ENCODE measurements at places on chromosomes 2 and 18.

GRCh38 chr18:33781429-33781828 lies 203.4 kb downstream of the ASXL3 start:
- no peak for DNase-seq

GRCh38 chr2:154231021-154231420 lies 359.3 kb downstream of the GALNT13 start:
- no peak for DNase-seq

- no peak for DNase-seq
These were observed 775.5 kb downstream of the RNF144A start for GRCh38 chr2:7692657-7693161.

- DNase-seq, result no peak
These were observed 77.6 kb downstream of the KIF5C start for GRCh38 chr2:148952621-148953020.

DNA sequence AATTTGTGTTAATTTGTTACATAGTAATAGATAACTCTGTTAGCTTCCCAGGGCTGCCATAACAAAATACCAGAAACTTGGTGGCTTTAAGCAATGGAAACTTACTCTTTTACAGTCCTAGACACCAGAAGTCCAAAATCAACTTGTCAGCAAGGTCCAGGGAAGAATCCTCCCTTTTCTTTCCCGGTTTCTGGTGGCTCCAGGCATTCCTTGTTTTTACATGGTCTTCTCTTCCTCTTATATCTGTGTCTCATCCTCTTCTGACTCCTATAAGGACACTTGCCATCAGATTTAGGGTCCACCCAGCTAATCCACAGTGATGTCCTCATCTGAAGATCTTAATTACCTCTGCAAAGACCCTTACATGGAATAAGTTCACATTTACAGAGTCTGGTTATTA lies 95.6 kb downstream of the DDX1 start:
- DNase-seq, result no peak

- no peak for DNase-seq
These were observed 363.1 kb downstream of the LPIN1 start for GRCh38 chr2:12109363-12110017.

GRCh38 chr2:182977463-182977862 lies 60.8 kb downstream of the NCKAP1 start:
- DNase-seq, result no peak

GRCh38 chr2:134999521-134999920 lies 47.7 kb downstream of the MAP3K19 start:
- no peak for DNase-seq

DNA sequence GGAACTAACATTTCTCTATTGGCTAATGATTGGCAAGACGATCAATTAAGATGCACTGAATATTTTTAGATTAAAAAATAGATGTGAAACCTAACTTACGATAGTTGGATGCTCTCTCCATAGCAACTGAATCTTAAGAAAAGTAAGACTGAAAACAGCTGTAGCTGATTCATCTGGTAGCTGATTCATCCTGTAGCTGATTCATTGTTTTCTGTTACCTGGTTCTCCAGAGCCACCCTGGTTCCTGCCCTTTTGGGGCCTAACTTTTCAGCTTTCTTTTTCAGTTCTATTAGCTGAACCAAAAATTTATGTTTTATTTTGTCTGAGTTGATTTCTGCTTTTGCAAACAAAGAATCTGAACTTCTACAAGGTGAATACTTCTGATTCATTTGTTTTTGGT lies 22.7 kb upstream of the SPR start:
- no peak for DNase-seq

GRCh38 chr2:200125444-200126284 lies 170.3 kb downstream of the MAIP1 start:
- DNase-seq, result no peak

- DNase-seq, result no peak
These were observed 625.6 kb downstream of the EPHA4 start for GRCh38 chr2:220946552-220946951.

- no peak for DNase-seq
These were observed 171.7 kb upstream of the SOX11 start for GRCh38 chr2:5520463-5520972.
